ENCODE measurements at places on chromosomes 2 and 18. TPM values are rescaled to one million over a fixed set of nuclear protein-coding genes. Genes with fewer than 3 reads are reported as not detected.

Gene ABCG5
- total RNA-seq = not detected

Gene TUBA3D
- not detected for total RNA-seq

Gene FBXO48
- total RNA-seq = 5.4 TPM

Gene DAW1
- total RNA-seq = not detected

Gene ELMOD3
- total RNA-seq = 19.4 TPM

Gene CNGA3
- total RNA-seq = not detected

GRCh38 chr2:165560377-165560988 is 91.0 kb downstream of the CSRNP3 start:
- H3K4me3 ChIP-seq = no peak overlapping the region
- H3K27ac ChIP-seq = no peak overlapping the region
- no peak for DNase-seq
- no peaks in the 10 kb centered on the region for H3K4me1 ChIP-seq
- H3K27me3 ChIP-seq = no peaks in the 10 kb centered on the region

DNA sequence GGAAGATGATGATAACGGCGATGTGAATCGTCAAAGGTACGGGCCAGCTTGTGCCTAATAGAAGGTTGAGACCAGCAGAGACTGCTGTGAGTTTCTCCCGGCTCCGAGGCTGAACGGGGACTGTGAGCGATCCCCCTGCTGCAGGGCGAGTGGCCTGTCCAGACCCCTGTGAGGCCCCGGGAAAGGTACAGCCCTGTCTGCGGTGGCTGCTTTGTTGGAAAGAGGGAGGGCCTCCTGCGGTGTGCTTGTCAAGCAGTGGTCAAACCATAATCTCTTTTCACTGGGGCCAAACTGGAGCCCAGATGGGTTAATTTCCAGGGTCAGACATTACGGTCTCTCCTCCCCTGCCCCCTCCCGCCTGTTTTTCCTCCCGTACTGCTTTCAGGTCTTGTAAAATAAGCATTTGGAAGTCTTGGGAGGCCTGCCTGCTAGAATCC is 3.0 kb downstream of the FZD7 start:
- H3K4me3 ChIP-seq = no peak overlapping the region
- H3K36me3 ChIP-seq = peaks cover 4% of the 10 kb centered on the region
- peaks cover 45% of the 10 kb centered on the region for H3K27me3 ChIP-seq
- H3K4me1 ChIP-seq = peaks cover 13% of the 10 kb centered on the region
- DNase-seq = no peak
- H3K27ac ChIP-seq = no peak overlapping the region

- H3K4me1 ChIP-seq = peaks cover 81% of the 10 kb centered on the region
- H3K27ac ChIP-seq = peak overlapping the region; percentile 98
- DNase-seq = peak; percentile 86
- H3K27me3 ChIP-seq = no peaks in the 10 kb centered on the region
- peak overlapping the region; percentile 89 for H3K4me3 ChIP-seq
- H3K36me3 ChIP-seq = peaks cover 18% of the 10 kb centered on the region
Observed at GRCh38 chr2:29014811-29015421, 33.8 kb downstream of the TOGARAM2 start.

DNA sequence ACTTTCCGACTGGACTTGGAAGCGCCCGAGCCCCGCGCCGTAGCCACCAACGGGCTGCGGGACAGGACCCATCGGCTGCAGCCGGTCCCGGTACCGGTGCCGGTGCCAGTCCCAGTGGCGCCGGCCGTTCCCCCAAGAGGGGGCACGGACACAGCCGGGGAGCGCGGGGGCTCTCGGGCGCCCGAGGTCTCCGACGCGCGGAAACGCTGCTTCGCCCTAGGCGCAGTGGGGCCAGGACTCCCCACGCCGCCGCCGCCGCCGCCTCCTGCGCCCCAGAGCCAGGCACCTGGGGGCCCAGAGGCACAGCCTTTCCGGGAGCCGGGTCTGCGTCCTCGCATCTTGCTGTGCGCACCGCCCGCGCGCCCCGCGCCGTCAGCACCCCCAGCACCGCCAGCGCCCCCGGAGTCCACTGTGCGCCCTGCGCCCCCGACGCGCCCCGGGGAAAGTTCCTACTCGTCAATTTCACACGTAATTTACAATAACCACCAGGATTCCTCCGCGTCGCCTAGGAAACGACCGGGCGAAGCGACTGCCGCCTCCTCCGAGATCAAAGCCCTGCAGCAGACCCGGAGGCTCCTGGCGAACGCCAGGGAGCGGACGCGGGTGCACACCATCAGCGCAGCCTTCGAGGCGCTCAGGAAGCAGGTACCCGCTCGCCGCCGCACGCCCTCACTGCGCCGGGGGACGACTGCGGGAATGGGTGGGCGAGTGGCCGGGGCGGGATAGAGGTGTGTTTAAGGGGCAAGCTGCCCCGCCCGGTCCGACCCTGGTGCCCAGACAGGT is 713 bp downstream of the ATOH8 start:
- H3K4me1 ChIP-seq = peaks cover 20% of the 10 kb centered on the region
- H3K27ac ChIP-seq = no peak overlapping the region
- peak; percentile 36 for DNase-seq
- no peaks in the 10 kb centered on the region for H3K36me3 ChIP-seq
- peaks cover 74% of the 10 kb centered on the region for H3K27me3 ChIP-seq

- no peaks in the 10 kb centered on the region for H3K4me1 ChIP-seq
- H3K36me3 ChIP-seq = no peaks in the 10 kb centered on the region
- DNase-seq = no peak
- H3K27ac ChIP-seq = no peak overlapping the region
Observed at GRCh38 chr2:48733067-48733503, 22.4 kb downstream of the LHCGR start.

Measured in activated CD4-positive, alpha-beta memory T cell treated with anti-CD3 and anti-CD28 coated beads, Interleukin-2, amount 10 ng/mL, durations not matched to agents 7 days and 5 days (primary cell).